ENCODE measurements at places on chromosomes 1 and 21.

GRCh38 chr21:33317786-33318486, 6.8 kb upstream of the IFNAR1 start:
- no peak for DNase-seq

DNA sequence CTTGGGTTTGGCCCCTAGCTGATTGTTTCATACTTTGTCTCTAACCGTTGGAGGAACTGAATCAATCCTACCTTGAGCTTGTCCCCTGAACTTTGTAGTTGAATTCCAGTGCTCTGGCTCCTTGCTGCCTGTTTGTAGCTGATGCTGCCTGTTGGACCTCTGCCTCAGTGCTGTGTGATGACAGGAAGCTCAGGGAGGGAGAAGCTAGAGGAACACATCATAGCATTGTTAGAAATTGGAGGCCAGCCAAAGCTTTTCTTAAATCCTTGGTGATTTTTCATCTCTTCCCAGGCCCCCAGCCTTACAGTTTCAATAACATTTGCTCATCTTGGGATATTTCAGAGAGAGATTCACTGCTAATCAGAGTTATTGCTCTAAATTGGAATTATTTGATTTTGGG, 34.0 kb downstream of the MACF1 start:
- DNase-seq: no peak

GRCh38 chr1:111399792-111400610, 27.5 kb downstream of the OVGP1 start:
- DNase-seq: peak; percentile 40

- no peak for DNase-seq
Measured at GRCh38 chr1:53634571-53634979, 104.4 kb downstream of the GLIS1 start.

- no peak for DNase-seq
Measured at GRCh38 chr1:22790232-22791008, 79.8 kb downstream of the EPHB2 start.

GRCh38 chr1:40986328-40986783, 6.9 kb downstream of the CTPS1 start:
- DNase-seq: no peak

- DNase-seq: peak; percentile 45
Measured at GRCh38 chr1:31335007-31335406, 37.9 kb downstream of the FABP3 start.

DNA sequence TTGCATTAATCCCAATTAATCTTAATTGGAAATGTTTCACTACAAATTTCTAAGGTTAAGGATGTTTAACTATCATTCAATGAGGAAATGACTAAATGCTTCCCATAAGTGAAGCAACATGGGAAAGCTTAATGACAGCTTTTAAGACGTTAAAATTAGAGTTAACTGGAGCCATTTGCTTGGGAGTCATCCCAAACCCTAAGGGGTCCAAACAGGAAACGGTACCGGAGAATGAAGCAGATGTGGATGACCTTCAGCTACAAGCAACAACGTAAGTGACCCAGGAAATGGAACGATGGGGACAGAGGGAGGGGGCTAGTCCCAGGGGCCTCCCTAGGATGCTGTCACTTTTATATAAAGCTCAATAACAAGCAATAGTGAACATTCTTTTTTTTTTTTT, 62.2 kb downstream of the CAPZB start:
- DNase-seq: no peak

- DNase-seq: no peak
Measured at GRCh38 chr1:7529917-7530316, 241.2 kb upstream of the VAMP3 start.
